ENCODE measurements at places on chromosomes 7 and 10.
A peak's percentile ranks its signal among the peaks of the same experiment; 100 is the strongest.

GRCh38 chr7:31203551-31203950 is 137.0 kb downstream of the NEUROD6 start:
- DNase-seq = no peak

- DNase-seq = no peak
Observed at GRCh38 chr7:146116521-146117222, at the start of gene CNTNAP2. CNTNAP2 (plus strand) TSS chr7:146116801; CDS start chr7:146116877, 76 bp downstream.

- DNase-seq = no peak
Observed at GRCh38 chr10:33032654-33033151, 74.7 kb upstream of the ITGB1 start.

DNA sequence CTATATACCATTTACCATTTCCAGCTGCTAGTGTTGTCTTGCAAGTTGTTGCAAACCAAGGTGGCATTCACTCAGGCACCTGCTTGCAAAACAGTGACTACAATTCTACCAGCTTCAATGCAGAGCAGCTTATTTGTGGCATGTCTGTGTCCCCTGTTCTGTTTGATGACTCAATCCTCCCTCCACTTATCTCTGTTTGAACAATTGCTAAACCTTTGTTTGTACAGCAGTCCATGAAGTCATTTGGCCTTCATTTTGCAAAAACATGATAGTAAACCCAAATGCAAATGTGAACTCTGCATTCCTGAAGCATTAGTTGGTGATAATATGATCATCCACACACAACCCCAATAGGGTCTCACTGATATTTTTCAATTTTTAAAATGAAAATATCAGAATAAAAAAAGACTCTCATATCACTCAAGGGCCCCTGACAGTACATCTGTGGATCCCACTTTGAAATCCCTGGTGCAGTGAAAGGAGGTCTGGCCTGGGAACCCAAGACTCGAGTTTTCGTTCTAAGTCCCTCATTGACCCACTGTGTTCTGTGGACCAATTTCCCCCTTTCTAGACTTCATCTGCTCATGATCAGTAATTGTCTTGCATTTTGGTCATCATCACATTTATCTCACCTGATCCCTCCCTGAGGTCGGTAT is 425.4 kb downstream of the RPS24 start:
- DNase-seq = no peak

- peak; percentile 70 for DNase-seq
Observed at GRCh38 chr10:93039721-93040120, 20.9 kb upstream of the CYP26C1 start.

DNA sequence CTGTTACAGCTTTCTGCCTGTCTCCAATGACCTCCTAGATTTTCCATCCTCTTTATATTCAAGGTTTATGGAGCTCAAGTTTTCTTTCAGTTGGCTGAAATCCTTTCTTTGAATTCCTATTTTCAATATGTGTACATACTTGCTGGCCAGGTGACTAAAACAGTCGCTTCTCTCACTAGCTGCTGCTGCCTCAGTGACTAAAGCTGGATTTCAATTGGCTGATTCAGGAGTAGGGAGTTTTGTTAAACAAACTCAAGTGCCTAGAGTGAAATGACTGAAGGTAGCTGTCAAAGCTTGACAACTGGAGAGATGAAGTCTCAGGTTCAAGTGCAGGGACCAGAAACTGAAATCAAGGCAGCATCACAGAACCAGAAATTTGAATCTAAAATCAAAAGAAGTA is 6.7 kb upstream of the POLR1F start:
- DNase-seq = no peak

- no peak for DNase-seq
Observed at GRCh38 chr7:5689716-5690115, 91.7 kb downstream of the RNF216 start.

DNA sequence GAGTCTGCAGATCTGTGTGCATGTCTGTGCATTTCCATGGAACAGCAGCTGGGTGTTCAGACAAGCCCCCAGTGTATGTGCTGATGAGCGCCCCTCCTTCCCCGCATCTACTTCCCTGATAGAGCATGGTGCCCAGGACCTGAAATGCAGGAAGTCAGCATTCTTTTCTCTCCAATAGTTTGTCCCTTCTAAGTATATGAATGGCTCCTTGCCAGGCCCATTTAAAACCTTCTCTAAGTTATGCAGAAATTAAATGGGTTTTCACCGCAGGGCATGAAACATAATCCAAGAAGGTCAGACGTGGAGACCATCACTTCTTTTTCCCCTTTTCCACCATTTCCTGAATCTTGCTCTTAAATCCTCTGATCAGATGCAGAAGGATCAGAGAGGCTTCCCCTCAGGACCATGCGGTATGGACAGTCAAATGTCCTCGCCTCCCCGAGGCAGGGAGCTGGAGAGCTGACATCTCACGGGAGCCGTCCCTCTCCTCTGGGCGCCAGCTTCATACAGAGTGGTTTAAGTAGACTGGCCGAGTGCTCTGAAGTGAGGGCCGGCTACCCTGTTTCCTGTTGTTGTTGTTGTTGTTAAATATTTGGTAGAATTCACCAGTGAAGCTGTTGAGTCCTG is 155.3 kb downstream of the C10orf105 start:
- no peak for DNase-seq
